ENCODE measurements at places on chromosomes 7 and 10.
A peak's percentile ranks its signal among the peaks of the same experiment; 100 is the strongest.

DNA sequence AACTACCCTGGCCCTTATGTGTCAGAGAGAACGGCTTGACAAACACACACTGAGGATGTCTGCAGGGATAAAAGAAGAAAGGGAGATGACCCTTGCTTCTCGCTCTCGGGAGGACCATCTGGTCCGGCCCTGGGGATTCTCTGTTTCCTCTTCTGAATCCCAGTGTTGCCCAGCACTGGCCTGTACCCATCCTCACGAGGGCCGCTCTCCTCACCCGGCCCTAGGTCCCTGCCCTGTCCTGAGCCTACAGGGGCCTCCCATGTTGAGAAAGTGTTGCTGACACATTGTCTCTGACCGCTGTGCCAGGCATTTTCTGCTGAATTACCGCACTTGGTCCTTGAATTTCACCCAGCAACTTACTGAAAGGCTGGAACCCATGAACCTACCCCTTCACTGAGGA lies 171.9 kb upstream of the LANCL2 start:
- no peak for DNase-seq

- DNase-seq, result no peak
Measured at GRCh38 chr10:85610381-85611092, 756.1 kb downstream of the GRID1 start.

DNA sequence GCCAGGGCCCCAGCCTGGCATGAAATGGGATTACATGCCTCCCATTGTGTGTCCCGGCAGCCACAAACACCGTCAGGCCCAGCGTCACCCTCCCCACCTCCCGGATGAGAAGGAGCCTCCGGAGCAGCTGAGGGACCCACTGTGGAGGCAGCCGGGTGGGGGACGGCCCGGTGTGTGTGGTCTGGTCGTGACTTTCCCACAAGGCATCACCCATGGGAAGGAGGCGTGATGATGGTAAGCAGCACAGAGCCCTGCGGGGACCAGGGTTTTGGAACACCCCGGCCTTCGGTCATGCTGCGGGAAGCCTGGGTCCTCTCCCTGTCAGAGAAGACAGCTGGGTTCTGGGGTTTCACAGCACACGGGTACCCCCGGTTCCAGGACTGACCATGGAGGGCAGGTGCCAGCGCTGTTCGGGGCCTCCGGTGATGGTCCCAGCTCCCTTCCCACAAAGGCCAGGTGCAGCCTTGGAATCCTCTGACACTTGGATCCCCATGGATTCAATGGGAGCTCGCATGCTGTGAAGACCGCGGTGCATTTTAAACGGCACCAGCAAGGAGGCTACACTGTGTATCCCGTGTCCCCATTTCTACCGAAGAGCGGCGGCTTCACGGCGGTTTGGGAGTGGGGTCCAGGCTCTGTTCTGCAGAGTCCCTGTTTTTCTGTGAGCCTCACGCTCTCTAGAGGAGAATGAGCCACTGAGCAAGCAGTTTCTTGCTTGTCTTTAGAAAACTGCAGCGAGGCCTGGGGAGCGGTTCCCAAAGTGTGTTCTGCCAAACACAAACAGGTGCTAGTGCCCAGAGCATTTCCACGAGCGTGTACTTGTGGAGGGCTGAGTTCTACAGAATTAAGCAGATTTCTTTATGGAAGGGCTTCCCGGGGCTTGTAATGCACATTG lies 336.0 kb downstream of the ADARB2 start:
- no peak for DNase-seq

DNA sequence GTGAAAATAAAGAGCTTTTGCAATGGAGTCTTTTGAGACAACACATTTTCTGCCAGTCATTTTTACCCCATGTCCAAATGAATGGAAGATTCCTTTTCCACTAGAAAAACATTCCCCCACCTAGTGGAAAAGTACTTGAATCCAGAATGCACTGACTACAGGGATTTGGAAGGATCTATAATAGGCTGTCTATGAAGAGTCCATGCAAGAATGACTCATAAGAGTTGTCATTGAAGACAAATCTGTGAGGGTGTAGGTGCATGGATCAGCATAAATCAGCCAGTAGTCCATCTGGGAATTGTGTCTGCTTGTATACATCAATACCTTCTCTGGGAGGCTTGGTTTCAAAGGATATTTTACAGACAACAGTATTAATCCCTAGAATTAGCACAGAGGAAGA lies 32.5 kb upstream of the TRUB1 start:
- DNase-seq, result peak; percentile 50

- DNase-seq, result no peak
Measured at GRCh38 chr10:97765201-97765600, 6.6 kb downstream of the SFRP5 start.

- DNase-seq, result peak; percentile 80
Measured at GRCh38 chr7:102404005-102404861, 8.1 kb downstream of the PRKRIP1 start.

GRCh38 chr7:3673524-3673923 lies 372.5 kb downstream of the SDK1 start:
- DNase-seq, result peak; percentile 19

- no peak for DNase-seq
Measured at GRCh38 chr10:119254335-119254734, 47.0 kb downstream of the GRK5 start.

DNA sequence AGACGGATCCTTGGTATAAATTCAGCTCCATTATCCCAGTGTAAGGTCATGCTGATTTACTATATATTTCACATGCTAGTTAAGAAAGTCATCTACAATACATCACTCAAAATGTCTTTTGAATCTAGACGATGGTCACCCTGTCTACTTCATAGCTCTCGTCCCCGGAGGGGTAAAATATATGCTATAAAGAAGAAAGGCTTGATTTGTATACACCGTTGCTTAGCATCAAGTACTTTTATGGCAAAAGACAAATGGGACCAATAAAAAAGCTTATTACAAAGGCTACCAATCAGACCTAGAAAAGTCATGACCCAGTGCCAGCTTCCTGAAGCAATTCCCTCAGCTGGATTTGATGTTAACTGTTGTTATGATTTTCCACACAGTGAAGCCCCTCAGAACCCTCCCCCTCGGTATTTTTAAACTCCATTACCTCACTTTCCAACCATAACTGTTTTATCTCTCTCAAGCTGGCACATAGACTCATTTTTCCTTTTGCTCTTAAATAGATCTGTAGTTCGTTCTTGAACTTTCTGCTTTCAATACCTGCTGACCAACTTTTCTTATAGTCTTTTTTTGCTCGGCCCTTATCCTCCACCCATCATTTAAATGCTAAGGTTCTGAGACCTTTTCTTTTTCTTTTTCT lies 104.9 kb downstream of the DOCK4 start:
- no peak for DNase-seq

- DNase-seq, result no peak
Measured at GRCh38 chr7:148905093-148905666, 21.1 kb upstream of the EZH2 start.

GRCh38 chr10:824497-824896 lies 107.0 kb downstream of the LARP4B start:
- no peak for DNase-seq

DNA sequence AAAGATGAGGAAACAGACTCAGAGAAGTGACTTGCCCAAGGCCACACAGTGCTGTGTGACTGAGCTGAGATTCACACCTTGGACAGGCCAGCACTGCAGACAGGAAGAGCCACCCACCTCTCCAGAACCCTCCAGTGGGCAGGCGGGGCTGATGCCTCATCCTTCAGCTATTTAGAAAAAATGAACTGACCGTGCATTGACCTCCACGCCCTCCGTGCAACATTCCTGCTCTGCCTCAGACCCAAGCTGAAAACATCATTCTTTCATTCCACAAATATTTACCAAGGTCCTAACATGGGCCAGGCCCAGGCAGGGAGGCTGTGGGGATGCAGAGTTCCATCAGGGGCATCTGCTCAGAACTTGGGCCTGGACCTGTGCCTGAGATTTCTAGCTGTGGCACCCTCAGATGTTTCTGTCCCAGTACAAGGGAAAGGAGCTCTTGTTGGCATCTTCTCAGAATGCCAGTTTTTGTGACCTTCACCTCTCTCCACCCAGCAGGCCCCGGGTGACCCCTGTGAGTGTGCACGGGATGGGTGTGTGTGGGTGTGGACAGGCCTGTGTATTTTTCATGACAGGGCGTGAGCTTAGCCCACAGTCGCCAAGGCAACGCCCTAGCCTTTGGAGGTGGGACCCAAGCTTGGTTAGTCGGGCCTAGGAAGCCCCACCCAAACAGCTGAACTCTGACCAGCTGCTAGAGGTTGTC lies 6.5 kb downstream of the VSIR start:
- peak; percentile 98 for DNase-seq

- DNase-seq, result no peak
Measured at GRCh38 chr7:4235596-4235995, 446.5 kb upstream of the FOXK1 start.

DNA sequence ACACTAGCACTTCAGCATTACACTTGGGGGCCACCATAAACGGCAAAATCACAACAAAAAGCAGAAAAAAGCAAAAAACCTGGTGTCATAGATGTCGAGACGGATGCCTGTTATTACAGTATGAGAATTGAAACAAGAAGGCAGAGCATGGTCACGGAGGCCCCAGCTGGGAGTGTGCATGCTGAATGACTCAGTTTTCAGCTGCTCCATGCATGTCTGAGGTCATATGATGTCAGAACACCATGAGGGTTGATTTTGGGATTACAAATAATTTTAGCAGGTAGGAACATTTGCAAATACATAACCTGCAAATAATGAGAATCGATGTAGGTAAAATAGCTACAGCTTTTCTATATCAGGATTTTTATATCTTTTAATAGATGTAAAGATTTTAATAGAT lies 19.1 kb downstream of the ZMYND11 start:
- DNase-seq, result no peak

- DNase-seq, result no peak
Measured at GRCh38 chr7:164882-165660, 27.3 kb upstream of the FAM20C start.

DNA sequence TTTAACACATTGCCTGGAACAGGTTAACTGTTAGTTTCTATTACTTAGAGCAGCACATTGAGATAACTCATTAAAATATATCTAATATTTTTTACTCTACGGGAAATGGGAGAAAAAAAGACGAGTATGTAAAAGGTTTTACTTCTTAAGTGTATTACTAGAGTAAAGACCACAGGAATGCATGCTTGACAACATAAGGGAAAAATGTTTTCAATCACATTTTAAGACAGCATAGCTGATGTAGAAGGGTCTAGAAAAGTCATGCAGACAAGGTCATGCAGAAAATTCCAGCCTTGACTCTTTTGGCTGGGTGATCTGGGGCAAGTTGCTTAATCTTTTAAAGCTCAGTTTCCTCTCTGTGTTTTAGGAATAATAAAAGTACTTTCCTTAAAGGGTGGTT lies 806.2 kb downstream of the CNTNAP2 start:
- no peak for DNase-seq

DNA sequence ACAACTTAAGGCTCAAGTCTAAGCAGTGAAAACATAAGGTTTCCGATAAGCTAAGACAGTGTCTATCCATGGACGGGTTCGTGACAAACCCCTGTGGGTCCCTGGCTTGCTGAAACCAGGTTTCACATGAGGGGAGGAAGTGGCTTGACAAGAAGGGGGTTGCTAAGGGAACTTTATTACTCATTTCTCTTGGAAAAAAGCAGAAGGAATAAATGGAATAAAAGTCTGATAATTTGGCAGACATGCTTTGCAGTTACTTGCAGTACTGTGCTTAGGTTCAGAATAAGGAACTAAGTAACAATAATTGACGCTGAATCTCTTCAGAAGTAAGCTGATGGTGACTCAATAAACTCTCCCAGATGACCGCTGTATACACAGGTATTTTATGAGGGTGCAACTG lies 34.7 kb downstream of the RBM17 start:
- no peak for DNase-seq

- no peak for DNase-seq
Measured at GRCh38 chr7:27101957-27102580, 414 bp downstream of the HOXA2 start.

DNA sequence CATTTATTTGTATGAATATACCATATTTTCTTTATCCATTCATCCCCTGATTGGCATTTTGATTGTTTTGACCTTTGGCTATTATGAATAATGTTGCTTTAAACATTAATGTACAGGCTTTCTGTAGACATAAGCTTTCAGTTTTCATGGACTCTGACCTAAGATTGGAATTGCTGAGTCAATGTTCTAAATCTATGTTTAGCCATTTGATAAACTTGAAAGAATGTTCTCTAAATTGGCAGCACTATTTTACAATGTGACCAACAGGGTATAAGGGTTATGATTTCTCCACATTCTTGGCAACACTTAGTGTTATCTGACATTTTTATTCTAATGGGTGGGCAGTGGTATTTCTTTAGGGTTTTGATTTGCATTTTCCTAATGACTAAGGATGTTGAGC lies 229.7 kb upstream of the ETV1 start:
- DNase-seq, result no peak

DNA sequence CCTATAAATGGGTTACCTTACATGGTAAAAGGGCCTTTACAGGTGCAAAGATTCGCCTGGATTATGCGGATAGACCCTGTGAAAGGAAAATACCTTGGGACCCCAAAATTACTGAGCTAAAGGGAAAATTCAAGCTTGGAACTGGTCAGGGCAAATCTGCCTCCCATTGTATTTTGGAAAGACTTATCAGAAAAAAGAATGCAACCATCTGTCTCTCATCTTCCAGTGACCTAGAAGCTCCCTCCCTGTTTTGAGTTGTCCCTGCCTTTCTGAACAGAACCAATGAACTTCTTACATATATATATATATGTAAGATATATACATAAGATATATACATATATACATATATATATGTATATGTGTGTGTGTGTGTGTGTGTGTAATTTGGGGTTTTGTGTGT lies 583.8 kb downstream of the CALN1 start:
- DNase-seq, result no peak

DNA sequence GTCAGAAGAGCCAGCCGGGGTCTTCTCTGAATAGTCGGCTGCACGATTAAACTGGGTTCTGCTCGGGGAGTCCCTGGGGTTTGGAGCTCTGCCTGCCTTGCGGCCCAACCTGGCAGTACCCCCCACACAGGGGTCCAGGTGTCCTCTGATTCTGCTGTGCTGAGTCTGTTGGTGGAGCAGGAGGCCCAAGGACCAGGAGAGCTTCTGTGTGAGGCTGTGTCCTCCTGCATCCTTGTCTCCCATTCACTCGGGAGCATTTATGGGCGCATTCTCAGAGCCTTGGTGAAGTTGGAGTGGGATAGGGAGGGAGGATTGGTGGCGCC lies 14.2 kb downstream of the INPP5A start:
- DNase-seq, result no peak

DNA sequence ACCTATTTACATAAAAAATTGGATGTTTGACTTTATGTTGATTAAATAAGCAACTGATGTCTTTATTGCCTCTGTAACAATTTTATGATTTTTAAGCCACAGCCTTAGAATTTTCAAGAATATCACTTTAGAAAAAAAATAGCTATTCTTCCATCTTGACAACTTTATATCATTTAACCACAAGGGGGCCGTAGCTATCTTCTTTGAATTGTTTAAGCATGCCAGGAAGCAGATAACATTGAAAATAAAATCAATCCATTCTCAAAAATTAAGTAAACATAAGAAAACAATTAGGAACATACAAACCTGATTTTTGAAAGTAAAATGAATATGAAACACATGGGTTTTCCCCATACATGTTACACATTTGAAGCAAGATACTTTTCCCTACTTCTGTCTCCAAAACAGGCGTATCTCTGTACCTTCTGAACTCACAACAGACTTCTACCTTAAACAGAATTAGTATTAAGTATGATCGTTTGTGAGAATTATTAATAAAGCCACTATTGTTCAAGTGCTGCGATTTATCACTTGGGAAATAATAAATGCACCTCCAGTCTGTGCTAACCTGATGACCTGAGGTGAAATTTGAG lies 209.0 kb downstream of the CACNA2D1 start:
- DNase-seq, result peak; percentile 52

GRCh38 chr10:13383399-13383761 lies 35.3 kb upstream of the SEPHS1 start:
- no peak for DNase-seq

- no peak for DNase-seq
Measured at GRCh38 chr7:3117488-3118231, 74.0 kb upstream of the CARD11 start.
